ENCODE measurements at places on chromosomes 11 and 22.

GRCh38 chr11:130635937-130636630, 187.6 kb downstream of the ADAMTS15 start:
- DNase-seq = no peak

GRCh38 chr22:44091021-44091721, 67.1 kb downstream of the PARVB start:
- DNase-seq = no peak

DNA sequence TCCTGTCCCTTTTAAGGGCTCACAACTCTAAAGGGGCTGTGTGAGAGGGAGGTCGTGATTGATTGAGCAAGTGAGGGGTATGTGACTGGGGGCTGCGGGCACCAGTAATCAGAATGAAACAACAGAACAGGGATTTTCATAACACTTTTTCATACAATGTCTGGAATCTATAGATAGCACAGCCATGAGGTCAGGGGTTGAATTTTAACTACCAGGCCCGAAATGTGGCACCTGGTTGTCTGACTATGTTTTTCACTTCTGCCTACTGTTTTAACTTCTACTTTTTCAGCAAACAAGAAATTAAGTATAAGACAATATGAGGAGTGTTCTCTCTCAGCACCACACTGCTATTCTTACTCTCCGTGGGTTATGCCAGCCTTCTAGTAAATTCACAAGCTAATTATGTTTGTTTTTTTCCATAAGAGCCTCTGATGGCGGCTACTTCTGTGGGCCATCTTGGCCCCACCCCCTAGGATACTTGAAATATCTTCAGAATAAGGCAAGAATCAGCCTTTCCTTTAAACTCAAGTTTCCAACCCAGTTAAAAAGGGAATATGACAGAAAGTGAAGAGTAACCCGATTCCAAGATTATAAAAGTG, 552.8 kb upstream of the CHORDC1 start:
- DNase-seq = no peak

DNA sequence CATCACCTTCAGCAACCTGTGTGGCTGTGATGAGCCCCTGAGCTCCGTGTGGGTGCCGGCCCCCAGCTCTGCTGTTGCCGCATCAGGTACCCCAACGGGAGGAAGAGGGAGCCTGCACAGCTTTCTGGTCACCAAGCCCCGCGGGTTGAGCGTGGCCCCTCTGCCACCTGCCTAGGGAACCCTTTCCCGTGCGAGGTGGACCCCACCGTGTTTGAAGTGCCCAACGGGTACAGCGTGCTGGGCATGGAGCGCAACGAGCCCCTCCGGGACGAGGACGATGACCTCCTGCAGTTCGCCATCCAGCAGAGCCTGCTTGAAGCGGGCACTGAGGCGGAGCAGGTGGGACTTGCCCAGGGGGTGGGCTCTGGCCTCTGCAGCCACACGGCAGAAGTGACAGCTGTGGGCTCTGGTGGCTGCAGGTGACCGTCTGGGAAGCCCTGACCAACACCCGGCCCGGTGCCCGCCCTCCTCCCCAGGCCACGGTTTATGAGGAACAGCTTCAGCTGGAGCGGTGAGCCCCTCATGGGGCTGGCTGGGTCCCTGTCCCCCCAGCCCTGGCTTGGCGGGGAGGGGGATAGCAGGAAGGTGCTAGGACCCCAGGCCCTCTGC, 1.9 kb upstream of the SSH3 start:
- DNase-seq = no peak

- no peak for DNase-seq
Observed at GRCh38 chr11:8096575-8096974, 15.6 kb downstream of the TUB start.
